Small intestine (tissue), 16 donors: ENCODE measurements at places on chromosomes 4 and X. TPM values are rescaled to one million over a fixed set of nuclear protein-coding genes. Genes with fewer than 3 reads are reported as not detected.

GRCh38 chrX:103794119-103794518 is 17.5 kb downstream of the PLP1 start:
- DNase-seq = no peak
- H3K4me1 ChIP-seq = no peaks in the 10 kb centered on the region
- H3K4me3 ChIP-seq = no peak overlapping the region
- H3K27me3 ChIP-seq = no peaks in the 10 kb centered on the region
- no peak overlapping the region for H3K27ac ChIP-seq

DNA sequence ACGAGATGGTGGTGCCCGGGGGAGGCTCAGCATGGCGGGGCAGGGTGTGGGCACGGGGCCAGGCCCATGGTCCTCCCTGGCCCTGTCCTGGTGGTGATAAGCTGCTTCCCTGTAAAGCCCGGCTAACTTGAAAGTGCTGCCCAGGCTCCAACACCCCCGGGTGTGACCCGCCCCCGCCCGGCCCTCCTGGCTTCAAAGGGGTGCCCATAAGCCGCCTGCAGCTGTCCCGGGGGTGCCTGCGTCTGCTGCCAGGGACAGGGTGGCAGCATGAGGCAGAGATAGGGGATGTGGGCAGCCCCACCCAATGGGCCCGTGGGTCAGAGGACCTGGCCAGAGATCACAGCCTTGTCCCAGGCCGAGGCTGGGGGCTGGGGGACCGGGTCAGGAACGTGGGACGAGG is 18.1 kb downstream of the FGFRL1 start:
- peaks cover 2% of the 10 kb centered on the region for H3K4me1 ChIP-seq
- peaks cover 13% of the 10 kb centered on the region for H3K36me3 ChIP-seq
- no peak overlapping the region for H3K4me3 ChIP-seq

- DNase-seq = peak; percentile 75
- H3K4me3 ChIP-seq = no peak overlapping the region
- no peak overlapping the region for H3K27ac ChIP-seq
- H3K4me1 ChIP-seq = no peaks in the 10 kb centered on the region
Observed at GRCh38 chr4:80492761-80493160, 157.2 kb downstream of the CFAP299 start.

DNA sequence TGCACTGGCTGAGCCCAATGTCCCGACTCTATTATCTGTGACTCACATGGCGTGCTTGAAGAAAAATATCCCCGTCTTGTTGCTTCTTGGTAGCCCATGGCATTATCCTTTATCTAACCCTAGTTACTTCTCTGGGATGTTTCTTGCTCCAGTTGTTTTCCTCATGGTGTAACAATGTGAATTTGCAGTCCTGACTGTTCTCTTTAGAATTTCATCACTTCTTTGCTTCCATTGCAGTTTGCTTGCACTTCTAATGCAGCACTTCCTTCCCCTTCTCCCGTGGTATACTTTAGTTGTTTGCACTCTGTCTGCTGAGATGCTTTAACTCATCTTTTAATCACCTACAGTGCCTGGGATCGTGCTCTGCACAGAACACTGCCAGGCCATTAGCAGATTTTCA is 126.9 kb downstream of the MAML3 start:
- no peaks in the 10 kb centered on the region for H3K27me3 ChIP-seq
- no peak for DNase-seq
- H3K4me3 ChIP-seq = no peak overlapping the region
- H3K4me1 ChIP-seq = peaks cover 5% of the 10 kb centered on the region

The MAGEA8 gene
- polyA plus RNA-seq = not detected

The PNMA6A gene
- 12.0 TPM for polyA plus RNA-seq

DNA sequence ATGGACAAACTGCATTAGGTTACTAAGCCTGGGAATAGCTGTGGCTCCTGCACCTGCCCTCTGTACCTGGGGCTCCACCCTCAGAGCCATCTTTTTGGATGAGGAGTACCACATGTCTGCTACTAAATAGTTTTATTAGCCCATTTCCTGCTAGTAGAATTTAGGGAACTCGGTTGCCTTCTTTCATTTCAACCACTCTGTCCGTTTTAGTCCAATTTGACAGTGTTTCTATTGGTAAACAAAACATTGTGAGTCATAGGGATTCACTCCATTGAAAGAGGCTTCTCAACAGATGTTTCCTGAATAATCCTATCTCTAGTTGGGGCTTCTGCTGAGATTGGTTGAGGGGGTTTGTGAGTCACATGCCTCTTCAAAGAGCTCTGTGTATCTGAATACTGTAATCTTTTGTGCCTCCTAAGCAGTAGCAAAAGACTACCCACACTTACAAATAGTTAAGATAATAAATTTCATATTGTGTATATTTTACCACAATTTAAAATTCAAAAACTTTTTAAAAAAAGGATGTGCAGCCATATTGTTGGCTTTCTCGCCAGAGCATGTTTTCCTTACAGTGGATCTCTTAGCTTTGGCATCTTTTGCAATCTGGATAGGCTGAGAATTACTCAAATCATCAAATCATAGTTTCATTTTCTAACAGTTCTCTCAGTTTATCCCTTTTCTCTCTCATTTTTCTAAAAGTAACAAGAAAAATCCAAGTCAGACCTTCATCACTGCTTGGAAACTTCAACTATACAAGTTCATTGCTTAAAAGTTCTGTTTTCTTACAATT is 9.9 kb downstream of the FAM200B start:
- H3K4me1 ChIP-seq = no peaks in the 10 kb centered on the region
- no peak overlapping the region for H3K27ac ChIP-seq
- H3K4me3 ChIP-seq = no peak overlapping the region
- no peaks in the 10 kb centered on the region for H3K27me3 ChIP-seq
- DNase-seq = no peak

DNA sequence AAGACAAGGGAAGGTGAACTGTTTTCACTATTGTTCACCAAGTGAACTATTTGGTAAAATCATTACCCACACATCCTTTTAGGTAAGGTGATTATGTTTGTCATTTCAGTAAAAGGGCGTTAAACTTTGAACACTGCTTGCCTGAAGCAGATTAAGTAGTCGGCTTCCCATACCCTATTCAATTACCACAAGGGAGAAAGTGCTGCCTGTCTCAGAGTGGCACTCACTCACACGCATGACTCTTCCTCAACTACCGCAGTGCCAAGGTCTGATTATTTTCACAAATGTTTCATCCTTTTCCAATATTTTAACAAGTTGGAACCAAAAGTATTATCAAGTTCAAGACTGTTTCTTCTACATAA is 11.0 kb downstream of the VEGFC start:
- H3K4me3 ChIP-seq = no peak overlapping the region
- DNase-seq = no peak
- H3K4me1 ChIP-seq = no peaks in the 10 kb centered on the region
- no peaks in the 10 kb centered on the region for H3K27me3 ChIP-seq
- no peaks in the 10 kb centered on the region for H3K36me3 ChIP-seq

GRCh38 chr4:6501171-6501570 is 28.8 kb upstream of the PPP2R2C start:
- no peaks in the 10 kb centered on the region for H3K27me3 ChIP-seq
- DNase-seq = no peak
- no peak overlapping the region for H3K27ac ChIP-seq
- H3K4me1 ChIP-seq = no peaks in the 10 kb centered on the region
- no peak overlapping the region for H3K4me3 ChIP-seq
- no peaks in the 10 kb centered on the region for H3K36me3 ChIP-seq

DNA sequence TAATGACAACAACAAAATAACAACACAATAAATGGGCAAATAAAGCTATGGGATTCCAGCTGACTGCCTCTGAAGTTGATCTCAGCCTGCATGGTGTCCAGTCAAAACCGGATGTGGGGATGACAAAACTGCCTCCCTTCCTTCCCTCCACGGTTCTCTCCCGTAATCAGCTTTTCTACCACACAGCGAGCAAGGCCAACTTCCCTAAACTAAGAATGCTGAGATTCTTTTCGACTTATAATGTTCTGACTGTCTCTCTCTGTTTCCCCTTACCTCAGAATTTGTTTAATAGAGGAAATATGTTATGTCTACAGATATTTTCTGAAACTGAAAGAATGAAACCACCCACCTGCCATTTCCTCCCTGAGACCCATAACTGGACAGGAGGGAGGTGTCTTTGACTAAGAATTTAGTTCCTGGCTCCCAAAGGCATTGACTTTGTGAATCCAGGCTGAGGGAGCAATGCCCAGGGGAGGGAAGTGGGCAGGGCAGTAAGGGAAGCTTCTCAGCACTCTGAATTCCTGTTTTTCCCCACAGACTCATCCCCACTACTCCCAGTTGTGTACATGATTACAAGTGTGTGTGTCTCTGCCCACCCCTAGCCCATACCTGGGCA is 1.0 kb upstream of the TLR1 start:
- H3K27ac ChIP-seq = peak overlapping the region; percentile 57
- H3K36me3 ChIP-seq = no peaks in the 10 kb centered on the region
- no peaks in the 10 kb centered on the region for H3K27me3 ChIP-seq
